DMS79 treated with DMSO at 0.1 percent for 48 hours (cell line): ENCODE measurements at places on chromosomes 6 and 20.

DNA sequence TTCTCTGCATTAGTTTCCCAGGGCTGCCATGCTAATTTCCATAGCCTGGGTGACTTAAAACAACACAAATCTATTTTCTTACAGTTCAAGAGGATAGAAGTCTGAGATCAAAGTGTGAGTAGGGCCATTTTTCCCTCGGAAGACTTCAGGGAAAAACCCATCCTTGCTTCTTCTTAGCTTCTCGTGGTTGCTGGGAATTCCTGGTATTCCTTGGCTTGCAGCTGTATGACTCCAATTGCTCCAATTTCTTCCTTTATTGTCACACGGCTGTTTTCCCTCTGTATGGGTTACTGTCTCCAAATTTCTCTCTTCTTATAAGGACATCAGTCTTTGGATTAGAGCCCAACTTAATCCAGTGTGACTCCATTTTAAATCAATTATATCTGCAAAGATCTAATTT is 128.4 kb upstream of the JAG1 start:
- no peak for DNase-seq

- DNase-seq = no peak
Observed at GRCh38 chr20:16864069-16864468, 115.9 kb downstream of the OTOR start.

DNA sequence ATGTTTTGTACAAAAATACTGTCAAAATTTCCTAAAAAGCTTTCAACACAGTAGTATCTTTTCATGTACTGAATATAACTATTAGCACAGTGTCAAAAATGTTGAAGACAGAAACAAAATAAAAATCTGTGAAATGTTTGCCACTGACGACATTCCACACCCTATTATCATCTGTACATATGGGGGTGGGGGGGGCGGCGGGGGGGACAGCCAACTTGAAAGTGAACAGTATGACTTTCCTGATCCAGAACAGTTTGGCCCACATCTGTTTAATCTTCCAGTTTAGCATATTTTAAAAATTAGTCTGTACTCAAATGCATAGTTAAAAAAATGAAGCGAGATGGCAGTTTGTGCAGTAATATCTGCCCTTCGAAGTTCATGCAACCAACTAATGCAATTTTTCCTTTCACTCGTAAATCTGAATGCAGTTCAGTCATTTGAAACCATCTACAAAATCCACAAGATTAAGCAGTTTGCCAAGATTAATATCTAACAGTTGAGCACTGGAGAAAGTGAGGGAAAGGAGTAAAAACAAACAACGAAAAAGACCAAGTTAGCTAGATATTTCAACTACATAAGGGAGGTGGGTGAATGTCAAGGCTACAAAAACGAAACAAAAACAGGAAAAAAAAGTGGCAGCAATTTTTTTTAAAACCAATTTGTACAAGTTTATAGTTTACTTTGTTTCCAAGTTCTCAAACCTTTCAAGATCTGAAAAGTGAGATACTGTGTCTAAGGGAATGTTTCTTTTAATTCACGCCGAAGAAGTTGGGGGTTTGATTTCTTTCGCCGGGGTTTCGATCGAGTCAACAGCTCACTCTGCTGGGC is 1.9 kb downstream of the CITED2 start:
- peak; percentile 45 for DNase-seq

GRCh38 chr6:53326372-53327016 is 22.3 kb downstream of the ELOVL5 start:
- no peak for DNase-seq

- no peak for DNase-seq
Observed at GRCh38 chr6:160697826-160698225, 4.2 kb upstream of the PLG start.

DNA sequence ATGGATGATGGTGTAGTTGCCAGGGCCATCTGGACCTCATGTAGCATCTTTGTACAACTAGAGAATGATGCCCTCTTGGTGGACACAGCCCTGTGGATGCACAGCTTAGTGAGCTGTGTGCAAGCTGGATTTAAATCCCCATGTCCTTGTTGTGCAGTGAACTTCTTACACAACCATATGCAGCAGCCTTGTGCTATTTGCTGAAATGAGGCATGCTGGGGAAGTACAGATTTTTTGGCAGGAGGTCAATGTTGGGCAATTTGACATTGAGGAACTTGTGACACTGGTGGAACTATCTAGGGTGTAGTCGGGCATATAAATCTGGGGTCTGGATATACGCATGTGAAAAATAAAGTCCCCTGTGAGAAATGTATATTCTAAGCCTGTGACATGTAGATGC is 5.8 kb upstream of the CDC5L start:
- no peak for DNase-seq

- DNase-seq = peak; percentile 83
Observed at GRCh38 chr6:38110481-38110971, 291.0 kb downstream of the ZFAND3 start.

DNA sequence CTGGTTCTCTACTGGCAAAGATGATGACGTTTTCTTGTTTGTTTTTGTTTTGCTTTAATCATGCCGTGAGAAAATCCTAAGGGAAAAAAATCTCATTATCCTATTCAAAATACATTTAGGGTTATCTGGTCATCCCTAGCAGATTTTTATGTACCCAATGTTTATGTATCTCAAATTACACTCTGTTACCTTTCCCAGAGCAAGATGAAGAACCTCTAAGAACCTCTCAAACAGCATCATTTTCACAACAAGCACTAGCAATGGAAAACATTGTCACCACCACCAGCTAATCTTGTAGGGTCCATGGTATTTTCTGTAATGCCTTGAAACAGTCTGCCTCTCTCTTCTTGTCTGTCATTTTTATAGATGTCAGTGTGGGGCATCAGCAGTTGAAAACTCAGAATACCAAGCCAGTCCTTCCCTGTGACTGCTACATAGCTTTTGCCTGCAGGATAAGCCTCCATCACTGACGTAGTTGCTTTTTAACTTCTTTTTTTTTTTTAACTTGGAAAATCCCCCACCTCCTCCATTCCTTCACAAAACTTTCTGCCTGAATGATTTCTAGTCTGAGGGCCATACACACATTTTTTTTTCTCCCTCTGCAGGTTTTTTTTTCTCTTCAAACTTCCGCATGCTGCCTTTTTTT is 2.4 kb upstream of the SNAP25 start:
- peak; percentile 12 for DNase-seq

- no peak for DNase-seq
Observed at GRCh38 chr20:905396-905961, 10.7 kb downstream of the ANGPT4 start.

DNA sequence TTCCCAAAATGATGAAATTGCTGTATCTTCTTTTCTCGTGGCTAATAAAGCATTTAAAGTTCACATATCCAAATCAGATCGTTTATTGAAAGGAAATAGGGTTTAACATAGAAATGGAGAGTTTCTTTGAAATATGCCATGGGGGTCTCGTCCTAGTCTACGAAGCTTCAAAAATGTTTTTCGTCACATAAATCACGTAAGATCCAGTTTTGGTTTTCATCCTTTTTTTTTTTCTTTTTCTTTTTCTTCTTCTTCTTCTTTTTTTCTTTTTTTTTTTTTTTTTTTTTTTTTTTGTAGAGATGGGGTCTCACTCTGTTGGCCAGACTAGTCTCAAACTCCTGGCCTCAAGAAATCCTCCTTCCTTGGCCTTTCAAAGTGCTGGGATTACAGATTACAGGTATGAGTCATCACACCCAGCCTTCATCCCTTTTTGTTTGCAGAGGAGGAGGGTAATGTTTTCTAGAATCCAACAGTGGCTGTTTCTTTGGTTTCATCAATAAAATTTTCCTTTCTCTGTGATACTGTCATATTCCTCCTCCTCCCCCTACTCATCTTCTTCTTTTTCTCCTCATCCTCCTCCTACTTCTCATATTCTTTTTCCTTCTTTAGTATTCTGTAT is 94.7 kb upstream of the LOC128125822 start:
- DNase-seq = no peak

GRCh38 chr20:62710886-62711702 is 2.5 kb downstream of the NTSR1 start:
- DNase-seq = peak; percentile 54

- DNase-seq = no peak
Observed at GRCh38 chr6:21377356-21377755, 216.2 kb upstream of the SOX4 start.

DNA sequence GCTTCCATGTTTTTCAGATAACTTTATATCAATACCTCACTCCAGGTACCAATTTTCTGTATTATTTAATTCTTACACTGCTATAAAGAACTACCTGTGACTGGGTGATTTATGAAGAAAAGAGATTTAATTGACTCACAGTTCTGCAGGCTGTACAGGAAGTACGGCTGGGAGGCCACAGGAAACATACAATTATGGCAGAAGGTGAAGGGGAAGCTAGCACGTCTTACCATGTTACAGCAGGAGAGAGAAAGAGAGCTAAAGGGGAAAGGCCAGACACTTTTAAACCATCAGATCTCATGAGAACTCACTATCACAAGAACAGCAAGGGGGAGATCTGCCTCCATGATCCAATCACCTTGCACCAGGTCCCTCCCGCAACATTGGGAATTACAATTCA is 119.1 kb upstream of the BMP5 start:
- no peak for DNase-seq

DNA sequence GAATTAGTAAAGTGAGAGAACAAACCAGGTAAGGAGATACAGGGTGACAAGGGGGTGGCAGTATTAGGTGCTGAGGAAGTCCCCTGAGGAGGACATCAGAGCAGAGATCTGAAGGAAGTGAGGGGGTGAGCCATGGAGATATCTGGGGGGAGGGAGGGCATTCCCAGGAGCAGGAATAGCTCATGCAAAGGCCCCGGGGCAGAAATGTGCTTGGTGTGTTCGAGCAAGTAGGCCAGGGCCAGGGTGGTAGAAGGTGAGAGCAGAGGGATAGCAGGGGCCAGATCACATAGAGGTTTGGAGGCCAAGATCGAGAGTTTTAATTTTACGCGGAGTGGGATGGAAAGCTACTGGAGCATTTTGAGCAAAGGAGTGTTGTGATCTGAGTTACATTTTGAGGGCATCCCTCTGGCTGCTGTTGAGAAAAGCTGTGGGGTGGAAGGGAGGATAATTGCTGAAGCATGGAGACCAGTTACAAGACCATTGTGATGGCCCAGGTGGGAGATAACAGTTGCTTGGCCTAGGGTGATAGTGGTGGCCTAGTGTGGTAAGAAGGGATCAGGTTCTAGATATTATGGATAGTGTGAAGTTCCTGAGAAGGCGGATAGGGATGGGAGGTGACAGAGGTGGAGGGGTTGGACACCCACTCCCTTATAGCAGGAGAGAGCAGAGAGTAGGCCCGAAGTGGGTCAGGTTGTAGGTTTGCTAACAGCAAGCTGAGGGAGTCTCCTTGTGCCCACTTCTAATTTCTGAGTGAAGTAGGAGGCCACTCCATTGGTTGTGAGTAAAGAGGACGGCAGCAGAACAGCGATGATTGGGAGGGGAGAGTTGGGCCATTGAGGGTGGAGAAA is 10.2 kb downstream of the ARFGEF2 start:
- DNase-seq = no peak

DNA sequence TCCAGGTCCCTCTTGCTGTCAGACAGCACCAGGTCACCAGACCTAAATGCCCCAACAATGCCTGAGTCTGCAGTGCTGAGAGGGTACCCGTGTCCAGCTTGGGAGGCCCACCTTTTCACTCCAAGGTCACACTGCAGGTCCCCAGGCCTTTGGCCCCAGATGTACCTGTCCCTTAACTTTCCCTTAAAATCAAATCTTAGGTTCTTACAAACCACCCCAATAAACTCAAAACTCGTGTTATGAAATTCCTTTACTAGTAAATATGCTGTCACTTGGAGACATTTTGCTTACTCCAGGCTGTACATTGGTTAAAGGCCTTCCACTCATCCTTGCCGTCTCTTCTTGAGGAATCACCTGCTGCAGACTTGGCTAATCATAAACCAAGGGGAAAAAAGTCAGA is 165.7 kb upstream of the RREB1 start:
- DNase-seq = peak; percentile 16

DNA sequence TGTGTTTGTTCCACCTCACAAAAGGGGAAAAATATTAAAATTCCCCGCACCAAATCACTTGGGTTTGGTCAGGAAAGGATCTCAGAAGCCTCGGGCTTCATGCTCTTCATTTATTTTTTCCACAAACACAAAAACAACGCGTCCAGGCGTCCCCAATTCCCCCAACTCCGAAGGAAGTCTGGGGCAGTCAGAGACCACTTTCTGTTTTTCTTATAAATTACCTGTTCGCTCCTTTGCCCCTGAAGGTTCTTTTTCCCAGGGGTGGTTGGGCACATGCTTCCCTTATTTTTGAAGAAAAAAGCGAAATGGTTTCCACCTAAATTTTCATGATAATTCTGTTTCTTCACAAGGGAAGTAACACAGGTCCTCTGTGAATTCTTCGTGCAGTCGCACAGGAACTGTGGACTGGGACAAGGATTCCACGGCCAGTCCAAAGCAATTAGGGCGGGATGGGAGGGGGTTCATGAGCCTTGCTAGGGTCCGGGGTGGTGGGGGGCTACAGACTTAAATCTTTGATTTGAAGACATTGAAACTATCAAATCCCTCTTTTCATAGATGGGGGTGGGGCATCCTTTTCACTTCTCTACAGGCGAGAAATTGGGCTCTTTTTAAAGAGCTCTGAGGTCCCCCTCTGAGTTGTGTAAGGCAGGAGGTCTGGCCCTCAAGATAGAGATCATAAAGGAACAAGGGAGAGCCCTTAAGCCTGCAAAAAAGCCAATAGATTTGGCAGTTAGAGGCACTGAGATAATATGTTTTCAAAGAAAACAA is 30.5 kb upstream of the HFE start:
- peak; percentile 30 for DNase-seq

DNA sequence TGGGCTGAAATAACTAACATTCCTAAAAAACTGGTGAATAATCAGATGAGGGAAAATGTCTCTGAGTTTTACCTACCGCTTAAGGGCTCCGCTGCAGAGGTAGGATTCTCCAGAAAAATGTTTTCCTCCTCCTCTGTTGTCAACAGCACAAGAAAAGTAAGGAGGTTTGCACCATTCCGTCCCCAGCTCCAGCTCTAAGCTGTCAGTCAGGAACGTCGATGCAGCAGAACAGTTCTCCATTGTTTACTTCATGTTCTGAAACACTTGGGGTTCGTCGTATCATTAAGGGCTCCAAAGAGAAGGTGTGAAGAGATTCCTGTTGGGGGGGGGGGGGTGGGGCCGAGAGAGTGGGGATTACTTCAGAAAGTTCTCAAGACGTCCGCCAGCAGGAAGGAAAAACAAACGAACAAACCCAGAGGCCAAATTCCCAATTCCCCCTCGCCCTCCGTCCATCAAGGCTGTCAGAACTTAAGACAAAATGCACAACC is 734 bp downstream of the MMS22L start:
- DNase-seq = no peak

DNA sequence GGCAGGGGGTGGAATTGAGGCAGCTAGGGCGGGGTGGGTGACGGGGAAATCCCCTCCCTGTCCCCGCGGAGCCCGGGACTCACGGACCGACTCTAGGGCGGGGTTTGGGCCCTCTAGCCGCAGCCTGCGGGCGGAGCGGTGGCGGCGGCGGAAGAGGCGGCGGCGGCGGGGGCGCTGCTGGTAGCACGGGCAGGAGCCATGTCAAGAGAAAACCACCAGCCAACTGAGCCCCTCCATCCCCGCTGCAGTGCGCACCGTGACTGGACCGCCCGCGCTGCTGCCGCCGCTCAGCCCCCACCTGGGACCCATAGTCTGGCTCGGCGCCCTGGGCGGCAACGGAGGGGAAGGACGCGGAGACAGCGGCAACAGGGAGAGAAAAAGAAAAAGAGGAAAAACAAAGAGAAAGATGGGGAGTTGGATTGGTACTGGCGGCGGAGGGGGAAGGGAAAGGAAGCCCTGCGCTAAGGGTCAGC is 1.2 kb upstream of the C6orf62 start:
- DNase-seq = peak; percentile 17

GRCh38 chr6:19552076-19552475 is 285.1 kb upstream of the ID4 start:
- no peak for DNase-seq

- DNase-seq = no peak
Observed at GRCh38 chr6:49548613-49549304, 1.7 kb upstream of the C6orf141 start.

GRCh38 chr20:300345-300990 is 3.1 kb downstream of the ZCCHC3 start:
- DNase-seq = no peak
